ENCODE measurements at places on chromosomes 5 and 9.

GRCh38 chr9:104805441-104805840 lies 41.5 kb downstream of the NIPSNAP3B start:
- DNase-seq: no peak

DNA sequence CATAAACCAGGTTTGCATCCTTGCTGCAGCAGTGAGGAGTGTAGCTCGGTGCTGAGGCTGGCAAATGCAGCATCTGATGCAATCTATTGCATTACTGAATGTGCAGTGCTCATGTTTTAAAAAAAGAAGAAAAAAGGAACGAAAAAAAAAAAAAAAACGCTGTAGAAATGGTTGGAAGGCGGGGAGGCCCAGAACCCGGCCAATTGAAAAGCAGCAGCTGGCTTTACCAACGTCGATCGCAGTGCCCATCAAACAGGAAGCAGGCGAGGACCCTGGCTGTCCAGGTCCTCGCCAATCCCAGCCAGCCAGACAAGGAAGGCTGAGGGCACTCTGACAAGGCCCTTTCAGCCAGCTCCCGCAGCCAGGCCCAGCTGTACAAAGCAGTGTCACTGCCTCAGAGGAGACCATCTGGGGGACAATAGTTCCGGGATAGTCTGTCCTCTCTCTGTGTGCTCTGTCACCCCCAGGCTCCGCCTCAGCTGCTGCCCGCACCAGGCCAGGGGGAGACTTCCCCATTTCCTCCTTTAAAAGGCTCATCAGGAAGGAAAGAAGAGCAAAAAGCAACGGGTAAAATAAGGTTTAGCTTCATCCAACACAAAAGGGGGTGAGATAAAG lies 21.8 kb upstream of the CPEB4 start:
- no peak for DNase-seq

- DNase-seq: no peak
These were observed 146.6 kb upstream of the SLC24A2 start for GRCh38 chr9:19935422-19935821.

- no peak for DNase-seq
These were observed 2.0 kb downstream of the CYFIP2 start for GRCh38 chr5:157267761-157268480.

- no peak for DNase-seq
These were observed 19.8 kb downstream of the TNFSF15 start for GRCh38 chr9:114785866-114786650.

All from thoracic aorta (tissue), 2 donors.